Activated naive CD4-positive, alpha-beta T cell treated with anti-CD3 and anti-CD28 coated beads, Interleukin-2, amount 50 U/mL, for 72 hours (primary cell): ENCODE measurements at places on chromosomes 1 and 21.

DNA sequence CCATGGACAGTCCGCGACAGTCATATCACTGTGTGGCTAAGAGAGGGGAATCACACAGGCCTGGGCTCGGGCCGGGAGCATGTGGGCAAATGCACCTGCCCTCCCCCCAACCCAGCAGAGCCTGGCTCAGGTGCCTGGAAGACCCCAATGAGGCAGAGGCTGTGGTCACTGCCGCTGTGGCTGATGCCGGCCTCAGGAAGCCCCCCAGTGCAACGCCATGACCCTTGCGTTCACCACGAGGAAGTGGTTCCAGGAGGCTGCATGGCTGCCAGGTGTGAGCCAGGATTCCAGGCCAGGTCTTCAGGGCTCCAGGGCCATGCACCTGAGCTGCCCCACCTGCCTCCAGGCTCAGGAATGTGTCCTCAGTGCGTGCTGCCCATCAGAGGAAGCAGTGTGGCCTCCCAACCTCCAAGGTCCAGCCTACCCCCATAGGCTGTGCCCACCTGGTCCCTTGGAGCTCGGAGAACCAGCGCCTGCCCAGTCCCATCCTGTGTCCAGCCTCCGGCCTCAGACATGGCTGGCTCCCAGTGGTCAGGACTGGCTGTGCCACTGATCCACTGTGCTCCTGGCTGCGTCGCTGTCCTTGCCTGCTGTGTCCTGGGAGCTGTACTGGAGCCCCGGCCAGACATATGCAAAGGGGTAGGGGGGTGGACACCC, 8.0 kb downstream of the ARHGEF16 start:
- no peak for DNase-seq

DNA sequence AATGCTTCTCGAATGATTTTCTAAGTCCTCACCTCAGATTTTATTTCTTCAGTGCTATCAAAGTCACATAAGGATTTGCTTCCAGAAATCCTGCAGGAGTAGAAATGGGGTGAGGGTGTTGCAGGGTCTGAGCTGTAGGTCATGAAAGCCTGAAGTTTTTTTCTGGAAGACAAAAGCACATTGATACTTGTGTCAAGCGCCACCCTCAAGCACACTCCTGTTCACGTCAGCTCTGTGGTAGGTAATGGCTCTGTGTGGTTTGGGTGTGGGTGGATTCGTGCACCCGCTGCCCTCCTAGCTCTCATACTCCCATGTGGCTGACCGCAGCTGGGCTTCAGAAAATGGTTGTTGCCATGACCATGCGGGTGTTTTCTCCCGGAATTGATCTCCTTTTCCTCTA, 39.9 kb downstream of the AKNAD1 start:
- no peak for DNase-seq

GRCh38 chr1:64581843-64582185, 111.9 kb downstream of the CACHD1 start:
- no peak for DNase-seq

DNA sequence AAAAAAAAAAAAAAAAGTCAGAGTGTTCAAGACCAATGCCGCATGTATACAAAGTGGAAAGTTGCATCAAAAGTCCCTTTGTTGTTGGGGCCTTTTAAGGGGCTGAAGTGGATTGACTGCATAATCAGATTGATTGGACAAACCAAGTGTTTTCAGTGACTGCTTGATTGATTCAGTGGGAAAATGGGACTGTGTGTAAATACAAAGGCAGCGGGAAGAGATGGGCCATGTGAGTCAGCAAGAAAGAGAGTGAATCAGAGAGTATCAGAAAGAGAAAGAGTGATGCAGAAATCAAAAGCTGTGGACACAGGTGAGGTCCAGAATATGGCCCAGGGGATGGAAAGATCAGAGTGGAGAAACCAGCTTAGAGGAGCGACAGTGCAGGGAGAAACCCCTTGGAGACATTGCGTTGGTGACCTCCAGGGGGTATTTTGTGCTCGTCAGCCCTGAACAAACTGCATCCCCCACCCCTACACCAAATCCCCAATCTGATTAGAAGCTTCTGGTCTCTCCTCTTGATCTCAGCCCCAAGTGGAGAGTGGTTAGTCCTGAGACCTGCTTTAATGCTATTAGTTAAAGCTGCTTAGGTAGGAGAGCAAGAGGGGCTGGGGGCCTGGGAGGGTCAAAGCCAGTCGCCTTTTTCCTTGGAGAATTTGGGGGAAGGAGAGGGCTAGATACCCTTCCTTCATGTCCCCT, 5.1 kb upstream of the ETV3L start:
- DNase-seq, result no peak

- no peak for DNase-seq
These were observed 85.8 kb downstream of the GPR161 start for GRCh38 chr1:168050880-168051279.

DNA sequence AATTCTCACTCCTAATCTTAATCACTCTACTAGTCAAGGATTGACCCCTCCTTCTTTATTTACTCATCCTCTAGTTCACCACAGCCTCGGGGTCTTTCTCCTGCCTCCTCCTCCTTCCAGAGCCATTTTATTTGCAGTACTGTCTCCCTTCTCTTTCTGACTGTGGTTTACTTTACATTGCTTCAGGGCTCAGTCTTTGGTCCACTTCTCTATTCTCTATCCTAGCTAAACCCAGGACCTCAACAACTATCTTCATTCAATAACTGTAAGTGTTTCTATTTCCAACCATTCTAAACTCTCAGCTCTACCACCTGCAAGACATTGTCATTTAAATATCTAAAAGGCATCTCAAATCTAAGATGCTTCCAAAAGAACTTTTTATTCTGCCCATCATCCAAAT, 493.8 kb downstream of the TTLL7 start:
- DNase-seq, result no peak

DNA sequence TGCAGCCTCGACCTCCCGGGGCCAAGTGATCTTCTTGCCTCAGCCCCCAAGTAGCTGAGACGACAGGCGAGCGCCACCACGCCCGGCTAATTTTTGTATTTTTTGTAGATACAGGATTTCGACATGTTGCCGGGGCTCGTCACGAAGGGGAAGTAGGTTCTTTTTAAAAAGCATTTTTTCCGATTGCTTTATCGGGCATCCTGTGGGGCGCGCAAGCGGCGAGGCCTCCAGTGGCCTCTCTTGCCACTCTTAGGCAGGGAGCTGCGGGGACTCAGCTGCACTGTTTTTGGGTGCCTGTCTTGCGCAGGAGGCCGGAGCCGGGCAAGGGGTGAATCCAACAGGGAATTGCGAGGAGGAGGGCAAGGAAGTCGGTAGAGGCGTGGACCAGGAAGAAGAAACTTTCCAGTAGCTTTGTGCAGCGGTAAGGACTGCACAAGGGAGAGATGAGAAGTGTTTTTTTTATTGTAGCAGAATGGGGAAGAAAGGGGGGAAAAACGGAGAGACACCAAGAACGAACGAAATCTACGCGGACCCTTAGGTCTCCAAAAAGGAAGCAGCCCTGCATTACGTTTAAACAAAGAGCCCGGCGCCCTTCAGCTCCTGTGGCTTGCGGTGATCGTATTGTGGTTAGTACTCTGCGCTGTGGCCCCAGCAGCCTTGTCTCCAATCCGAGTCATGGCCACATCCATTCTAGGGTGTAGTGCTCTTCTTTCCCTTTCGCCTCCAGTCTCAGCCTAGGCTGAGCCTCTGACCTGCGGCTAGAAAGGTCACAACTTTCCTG, 164.8 kb downstream of the PPIAL4G start:
- peak; percentile 81 for DNase-seq

DNA sequence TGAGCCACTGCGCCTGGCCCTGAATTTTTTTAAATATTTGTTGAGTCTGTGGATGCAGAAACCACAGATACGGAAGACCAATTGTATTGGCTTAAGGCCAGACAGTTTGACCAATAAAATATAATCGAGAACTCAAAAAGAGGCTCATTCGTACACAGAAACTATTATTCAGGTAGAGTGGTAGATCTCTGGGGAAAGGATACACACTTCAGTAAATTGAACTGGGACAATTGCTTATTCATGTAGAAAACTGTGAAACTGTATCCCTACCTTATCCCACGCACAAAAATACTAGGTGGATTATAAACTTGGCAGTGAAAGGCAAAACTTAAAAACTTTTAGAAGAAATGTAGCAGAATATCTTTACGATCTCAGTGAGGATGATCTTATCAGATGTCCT, 25.0 kb upstream of the SHE start:
- no peak for DNase-seq

DNA sequence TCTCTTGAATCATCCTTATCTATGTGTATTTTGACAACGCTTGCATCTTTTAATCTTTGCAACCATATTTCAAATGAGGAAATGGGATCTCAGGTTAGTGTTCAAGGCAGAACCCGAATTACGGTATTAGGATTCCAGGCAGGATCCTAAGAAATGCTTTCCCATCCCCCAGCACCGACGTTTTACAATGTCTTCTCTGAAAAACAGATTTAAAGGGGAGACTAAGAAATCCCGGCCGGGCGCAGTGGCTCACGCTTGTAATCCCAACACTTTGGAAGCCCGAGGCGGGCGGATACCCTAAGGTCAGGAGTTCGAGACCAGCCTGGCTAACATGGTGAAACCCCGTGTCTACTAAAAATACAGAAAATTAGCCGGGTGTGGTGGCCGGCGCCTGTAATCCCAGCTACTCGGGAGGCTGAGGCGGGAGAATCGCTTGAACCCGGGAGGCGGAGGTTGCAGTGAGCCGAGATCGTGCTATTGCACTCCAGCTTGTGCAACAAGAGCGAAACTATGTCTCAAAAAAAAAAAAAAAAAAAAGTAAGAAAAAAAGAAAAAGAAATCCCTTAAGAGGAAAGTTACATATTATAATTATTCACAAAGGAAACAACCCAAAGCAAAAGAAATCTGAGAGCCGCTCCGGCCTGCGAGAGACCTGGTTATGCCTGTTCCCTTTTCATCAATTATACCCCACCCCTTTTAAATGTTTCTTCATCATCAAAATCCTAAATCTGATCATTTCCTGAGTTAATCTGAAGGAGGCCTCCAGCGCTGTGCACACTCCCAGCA, 801 bp upstream of the GORAB start:
- DNase-seq, result no peak

DNA sequence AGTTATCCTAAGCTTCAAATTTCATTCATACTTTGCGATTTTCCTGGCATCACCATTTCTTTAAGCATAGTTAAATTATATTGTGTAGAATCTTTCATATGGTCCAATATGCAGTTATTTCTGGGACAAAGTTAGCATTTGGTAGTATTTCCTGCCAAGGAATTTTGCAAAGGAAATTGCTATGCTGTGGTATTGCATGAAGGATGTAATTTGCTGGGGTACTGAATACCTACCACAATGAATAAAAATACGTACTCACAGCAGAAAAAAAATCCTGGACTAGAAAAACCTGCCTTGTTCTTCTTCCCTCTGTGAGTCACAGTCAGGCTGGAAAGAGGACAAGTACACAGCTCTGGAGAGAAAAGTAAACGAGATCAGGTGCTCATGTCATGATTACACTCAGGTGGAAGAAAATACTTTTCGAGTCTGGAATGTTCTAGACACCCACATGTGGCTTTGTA, 241.2 kb downstream of the PTBP2 start:
- DNase-seq, result no peak

GRCh38 chr1:51724797-51725196, 107.9 kb downstream of the OSBPL9 start:
- DNase-seq, result no peak

DNA sequence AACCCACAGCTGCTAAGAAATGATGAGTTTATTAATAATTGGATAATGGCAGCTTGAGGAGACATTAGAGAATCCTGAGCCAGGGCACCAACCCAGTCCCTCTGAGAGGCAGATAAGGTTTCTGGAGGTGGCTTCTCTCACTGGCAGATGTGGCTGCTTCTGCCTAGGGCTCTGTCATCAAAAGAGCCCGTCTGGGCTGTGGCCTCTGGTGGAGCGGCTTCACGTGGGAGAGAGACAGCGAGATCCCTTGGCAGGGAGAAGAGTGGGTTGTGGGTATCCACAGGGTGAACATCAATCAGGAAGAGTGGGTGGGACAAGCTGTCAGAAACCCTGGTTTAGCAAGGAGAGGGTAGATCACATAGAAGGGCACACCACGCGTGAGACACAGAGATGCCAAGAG, 30.0 kb downstream of the VWA5B1 start:
- DNase-seq, result no peak

GRCh38 chr1:150365941-150366340, 2.0 kb downstream of the RPRD2 start:
- no peak for DNase-seq

DNA sequence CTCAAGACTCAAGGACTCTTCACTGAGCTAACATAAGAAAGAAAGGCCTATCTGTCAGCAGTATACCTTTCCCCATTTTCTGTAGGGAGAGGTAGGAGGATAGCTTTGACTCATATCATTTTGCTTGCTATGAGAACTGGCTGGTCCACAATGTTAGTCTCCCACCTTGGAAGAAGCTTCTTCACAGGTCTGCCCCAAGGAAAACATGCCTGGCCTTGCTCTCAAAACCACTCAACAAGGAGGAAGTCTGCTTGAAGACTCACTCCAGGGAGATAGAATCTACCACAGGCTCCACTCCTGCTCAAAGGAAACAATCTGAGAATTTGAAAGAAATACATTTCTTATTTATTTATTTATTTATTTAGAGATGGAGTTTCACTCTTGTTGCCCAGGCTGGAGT, 29.5 kb upstream of the LAMC1 start:
- DNase-seq, result no peak

DNA sequence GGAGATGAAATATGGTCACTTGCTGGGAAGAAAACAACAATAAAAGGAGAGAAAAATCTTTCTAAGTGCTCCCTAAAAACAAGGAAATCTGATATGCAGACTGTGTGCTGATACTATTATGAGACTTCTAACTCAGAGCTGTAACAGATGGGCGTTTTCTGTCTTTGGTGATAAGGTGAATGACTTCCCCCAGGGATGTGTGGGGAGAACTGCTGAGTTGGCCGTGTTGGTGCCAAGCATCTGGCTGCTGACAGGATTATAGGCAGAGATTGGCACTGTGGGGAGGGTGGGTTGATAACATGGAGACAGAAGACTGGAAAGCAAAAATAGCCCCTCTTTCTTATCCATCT, 438.5 kb upstream of the PLXNA2 start:
- no peak for DNase-seq

- DNase-seq, result no peak
These were observed 78.6 kb upstream of the SOD1 start for GRCh38 chr21:31580866-31581276.

DNA sequence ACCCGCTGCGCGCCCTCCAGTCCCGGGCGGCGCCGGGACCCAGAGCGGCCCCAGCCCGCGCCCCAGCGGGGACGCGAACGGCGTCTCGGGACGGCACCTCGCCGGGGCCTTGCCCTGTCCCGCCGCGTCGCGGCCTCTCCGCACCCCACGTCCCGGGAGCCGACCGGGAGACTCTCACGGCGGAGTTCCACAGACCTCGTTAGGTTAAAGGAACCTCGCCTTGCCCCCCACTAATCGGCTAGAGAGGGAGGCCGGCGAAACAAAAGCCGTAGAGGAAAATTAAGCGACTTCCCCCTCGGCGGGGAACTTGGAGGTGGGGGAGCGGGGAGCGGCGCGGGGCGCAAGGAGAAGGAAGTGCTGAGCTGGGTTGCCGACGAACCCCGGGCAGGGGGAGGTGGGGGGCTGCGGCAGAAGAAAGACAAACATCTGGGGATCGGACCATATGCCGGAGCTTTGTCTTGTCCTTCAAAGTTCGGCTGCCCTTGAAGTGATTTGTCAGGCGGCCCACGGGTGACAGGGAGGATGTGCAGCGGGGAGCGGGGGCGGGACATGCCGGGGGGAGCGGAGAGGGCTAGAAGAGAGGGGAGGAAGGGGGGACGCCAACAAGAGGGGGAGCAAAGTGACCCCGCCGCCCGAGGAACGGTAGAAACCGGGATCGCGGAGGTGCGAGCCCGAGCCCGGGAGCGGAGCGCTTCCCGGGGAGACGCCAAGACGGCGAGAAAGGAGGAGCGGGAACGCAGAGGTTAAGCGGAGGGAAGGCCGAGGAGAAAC, 120.0 kb upstream of the RRP15 start:
- DNase-seq, result peak; percentile 9
